ENCODE measurements at places on chromosomes 3 and 15. TPM values are rescaled to one million over a fixed set of nuclear protein-coding genes. Genes with fewer than 3 reads are reported as not detected.

- no peak for DNase-seq
Observed at GRCh38 chr3:127622031-127622430, 7.0 kb upstream of the PODXL2 start.

DNA sequence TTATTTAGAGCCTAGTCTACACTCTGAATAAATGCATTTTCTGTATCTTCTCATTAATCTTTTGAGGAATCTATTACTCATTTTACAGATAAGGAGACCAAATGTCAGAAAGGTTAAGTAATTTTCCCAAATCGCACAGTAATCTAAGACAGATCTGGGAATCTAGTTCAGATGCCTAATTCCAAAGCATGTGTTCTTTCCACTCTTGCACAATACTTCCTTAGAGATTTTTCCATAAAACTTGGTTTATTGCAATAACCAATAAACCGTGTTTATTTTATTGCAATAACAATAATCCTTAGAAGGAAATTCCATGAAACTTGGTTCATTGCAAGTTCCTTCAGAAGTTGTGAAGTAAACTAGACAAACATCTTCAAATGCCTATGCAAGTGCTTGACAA lies 17.4 kb upstream of the COL8A1 start:
- DNase-seq, result no peak

- DNase-seq, result no peak
Observed at GRCh38 chr15:98195796-98196195, 235.3 kb downstream of the ARRDC4 start.

DNA sequence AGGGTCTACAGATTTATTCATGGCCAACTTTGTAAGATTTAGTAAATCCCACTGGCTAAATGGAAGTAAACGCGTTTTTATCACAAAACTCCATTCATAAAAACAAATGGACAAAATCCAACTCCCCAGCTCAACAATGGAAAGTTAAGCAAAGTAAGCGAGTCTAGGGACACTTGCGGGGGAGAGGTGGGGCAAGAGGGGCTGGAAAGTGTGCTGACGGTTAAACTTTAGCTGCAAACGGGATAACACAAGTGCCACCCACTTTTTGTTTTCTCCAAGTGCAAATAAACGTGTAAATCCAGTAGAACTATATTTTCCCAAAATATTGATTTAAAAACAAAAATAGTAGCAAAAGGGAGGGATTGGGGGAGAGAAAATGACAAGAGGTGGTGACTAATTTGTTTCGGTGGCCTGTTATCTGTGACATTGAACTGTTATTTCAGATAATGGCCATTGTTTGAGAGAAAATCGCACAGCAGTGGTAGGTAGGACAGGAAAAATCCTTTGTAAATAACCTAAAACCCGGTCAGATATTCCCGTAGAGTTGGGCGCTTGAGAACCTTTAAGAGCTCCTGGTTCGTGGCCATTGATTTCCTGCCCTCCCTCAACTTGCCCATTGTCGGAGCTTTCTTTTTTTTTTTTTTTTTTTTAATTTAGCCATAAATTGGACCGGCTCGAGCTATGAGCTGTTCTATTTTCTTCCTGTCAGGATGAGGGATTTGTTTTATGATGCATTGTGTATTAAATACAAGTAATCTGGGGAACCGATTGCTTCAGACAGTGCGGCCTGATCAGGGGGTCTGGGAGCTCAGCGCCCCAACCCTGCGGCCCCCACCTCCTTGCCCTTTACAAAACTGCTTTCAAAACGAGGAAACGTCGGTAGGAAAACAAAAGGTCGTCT lies 514.8 kb downstream of the MECOM start:
- DNase-seq, result no peak

- peak; percentile 13 for DNase-seq
Observed at GRCh38 chr3:72144773-72145505, 360.0 kb upstream of the PROK2 start.

- no peak for DNase-seq
Observed at GRCh38 chr3:65048151-65048550, 360.4 kb upstream of the ADAMTS9 start.

DNA sequence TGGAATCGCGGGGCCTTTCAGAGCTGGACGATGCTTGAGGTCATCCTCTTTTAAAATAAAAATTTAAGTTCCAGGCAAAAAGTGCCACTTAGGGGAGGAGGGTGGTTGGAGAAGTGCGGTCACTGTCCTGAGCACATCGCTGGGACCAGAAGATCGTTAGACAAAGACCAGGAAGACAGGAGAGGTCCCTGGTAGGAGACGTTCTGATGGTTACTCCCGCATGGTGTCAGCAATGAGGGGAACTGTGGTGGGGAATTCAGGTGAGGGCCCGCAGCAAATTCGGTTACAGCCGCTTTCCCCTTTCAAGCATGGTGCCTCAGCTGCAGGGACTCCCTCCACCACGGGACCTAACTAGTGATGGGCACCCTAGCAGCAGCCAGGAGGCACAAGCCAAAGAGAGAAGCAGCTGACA lies 1.0 kb upstream of the ISY1 start:
- DNase-seq, result peak; percentile 43

DNA sequence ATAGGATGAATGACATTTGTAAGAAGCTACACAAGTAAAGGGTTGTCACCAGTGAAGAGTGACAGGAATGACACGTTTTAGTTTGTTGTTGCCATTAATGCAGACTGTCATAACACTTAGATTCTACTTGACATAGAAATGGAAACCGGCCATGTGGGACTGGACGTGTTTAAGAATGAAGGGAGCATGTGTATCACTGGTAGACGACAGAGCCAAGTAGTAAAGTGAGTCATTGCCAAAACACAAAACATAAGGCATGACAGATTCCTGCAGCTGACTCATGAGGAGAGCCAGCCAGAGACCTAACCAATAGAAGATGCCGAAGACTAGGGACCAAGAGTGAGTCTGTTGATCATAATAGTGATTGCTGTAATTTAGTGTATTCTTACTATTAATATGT lies 106.2 kb upstream of the PLAAT1 start:
- DNase-seq, result no peak

DNA sequence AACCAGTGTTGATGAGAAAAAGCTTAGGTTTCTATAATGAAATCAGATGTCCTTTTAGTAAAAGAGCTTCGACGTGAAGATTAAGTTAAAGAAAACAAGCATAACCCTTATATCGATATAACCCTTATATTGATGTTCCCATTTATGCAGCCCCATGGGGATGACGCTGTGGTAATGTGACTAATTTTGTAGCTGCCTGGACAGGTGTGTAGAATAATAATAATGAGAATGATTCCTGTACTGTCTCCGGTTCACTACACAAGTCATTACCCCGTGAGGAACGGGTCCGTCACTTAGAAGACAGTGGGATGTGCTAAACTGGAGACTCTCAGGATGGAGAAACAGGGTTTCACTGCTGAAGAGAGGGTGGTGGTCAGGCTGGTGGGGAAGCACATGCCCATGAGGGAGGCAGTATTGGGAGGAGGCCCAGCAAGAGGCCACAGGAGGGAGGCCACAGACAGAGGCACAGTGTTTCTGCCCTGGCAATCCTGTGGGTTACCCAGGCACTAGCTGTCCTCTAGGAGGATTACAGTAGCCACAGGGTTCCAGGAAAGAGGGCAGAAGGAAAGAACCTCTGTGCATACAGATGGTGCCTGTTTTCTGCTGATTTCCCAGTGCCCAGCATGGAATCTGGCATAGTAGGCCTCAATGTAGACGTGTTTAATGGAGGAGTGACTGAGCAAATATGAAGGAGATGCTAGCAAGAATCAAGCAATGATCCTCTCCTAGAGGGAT lies 191.1 kb upstream of the TSC22D2 start:
- no peak for DNase-seq

- peak; percentile 86 for DNase-seq
Observed at GRCh38 chr15:41894791-41895463, 1.1 kb upstream of the SPTBN5 start.

DNA sequence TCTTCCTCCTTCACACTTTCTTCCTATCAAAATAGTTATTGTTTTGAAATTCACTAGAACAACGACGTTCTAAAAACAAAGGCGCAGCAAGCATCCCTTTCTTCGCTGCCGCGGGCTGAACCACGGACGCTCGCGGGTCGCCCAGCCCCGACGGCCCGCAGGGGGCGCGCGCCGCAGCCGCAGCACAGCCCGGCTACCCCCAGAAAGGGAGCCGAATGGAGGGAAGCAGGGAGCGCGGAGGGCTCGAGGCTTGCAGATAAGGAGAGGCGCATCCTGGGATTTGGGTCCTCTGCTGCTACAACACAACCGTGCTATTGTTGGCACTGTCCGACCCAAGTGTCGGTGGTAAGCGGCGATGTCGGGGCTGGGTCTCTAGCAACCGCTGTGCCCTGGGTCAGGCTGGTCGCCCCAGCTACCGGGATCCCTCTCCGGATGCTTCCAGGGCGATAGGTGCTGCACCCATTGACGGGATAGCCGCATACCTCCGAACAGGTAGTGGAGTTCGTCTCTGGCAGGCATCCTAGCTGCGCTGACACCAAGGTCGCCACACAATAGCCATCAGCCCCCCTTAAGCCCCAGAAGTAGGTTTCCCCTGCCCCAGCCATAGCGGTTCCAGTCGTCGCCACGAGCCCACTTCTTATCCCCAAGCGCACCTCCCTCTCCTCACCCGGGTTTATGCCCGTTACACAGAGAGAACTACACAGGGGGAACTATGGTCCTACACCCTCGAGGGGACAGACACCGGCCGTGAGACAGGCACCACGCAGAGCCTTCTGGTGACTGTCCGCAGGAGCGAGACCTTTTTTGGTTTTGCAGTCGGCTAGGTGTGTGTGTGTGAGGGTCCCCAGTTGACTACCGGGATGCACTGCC lies 6.0 kb downstream of the ONECUT1 start:
- DNase-seq, result no peak

- no peak for DNase-seq
Observed at GRCh38 chr3:55094676-55095075, 166.8 kb upstream of the LRTM1 start.

DNA sequence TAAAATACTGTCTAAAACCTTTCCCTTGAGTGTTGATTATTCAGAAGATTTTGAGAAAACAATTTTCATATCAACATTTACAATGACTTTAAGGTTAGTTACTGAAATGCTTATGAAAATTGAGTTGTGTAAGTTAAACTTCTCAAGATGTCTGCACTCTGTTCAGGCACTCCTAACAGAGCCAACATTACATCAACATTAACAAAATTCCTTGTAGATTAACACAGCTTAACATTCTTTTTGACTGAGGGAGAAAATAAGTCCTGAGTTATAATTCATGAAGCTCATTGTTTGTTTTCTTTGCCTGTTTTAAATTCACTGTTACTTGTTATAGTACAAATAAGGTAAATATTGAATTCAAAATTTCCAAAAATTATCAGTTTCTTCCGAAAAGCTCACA lies 9.0 kb downstream of the ACKR4 start:
- DNase-seq, result no peak

DNA sequence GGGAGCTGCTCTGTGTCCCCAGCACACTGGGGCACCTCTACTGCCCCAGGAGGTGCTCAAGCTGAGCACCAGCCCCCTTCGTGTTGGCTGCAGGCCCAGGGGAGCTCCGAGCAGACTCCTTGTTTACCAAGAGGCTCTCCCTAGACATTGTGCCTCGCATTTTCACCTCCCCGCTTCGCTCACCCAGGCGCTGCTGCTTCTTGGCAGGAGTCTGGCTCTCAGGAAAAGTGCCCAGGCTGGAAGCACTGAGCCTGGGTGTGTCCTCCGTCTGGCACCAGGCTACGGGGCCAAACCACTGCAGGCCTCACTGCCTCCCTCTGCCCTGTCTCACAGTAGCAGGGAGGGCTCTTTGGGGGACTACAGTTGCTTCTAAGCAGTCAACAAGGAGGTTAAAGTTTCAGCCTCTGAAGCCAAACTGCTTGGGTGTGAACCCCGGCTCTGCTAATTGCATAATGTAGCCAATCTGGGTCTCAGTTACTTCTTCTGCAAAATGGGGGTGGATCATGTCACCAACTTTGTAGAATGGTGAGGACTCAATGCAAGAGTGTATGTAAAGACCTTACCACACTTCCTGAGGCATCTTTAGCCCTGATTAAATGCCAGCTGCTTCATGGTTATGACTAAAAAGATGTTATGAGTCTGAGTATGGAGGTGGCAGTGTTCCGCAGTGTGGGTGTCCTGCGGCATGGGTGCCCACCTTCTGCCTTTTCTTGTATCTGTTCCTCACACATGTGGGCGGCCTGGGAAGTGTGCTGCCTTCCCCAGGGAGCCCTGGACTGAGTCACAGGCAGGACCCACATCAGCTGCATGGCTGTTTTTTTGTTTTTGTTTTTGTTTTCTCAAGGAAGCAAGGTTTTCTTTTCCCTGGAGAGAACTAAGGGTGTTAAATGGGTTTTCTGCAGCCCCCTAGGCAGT lies 88.9 kb downstream of the CLSTN2 start:
- DNase-seq, result no peak

Gene FRMD4B
- 8.2 TPM for total RNA-seq

Gene ELL3
- total RNA-seq, result 2.9 TPM

Gene ATG7
- 34.2 TPM for total RNA-seq

Gene SH3GL3
- not detected for total RNA-seq

Gene RGMA
- 0.15 TPM for total RNA-seq

Gene HTD2
- total RNA-seq, result 6.2 TPM

Gene SHC4
- total RNA-seq, result 0.46 TPM

Gene TMEM108
- not detected for total RNA-seq

Gene GATA2
- not detected for total RNA-seq

Gene FEZF2
- not detected for total RNA-seq

Gene ITIH1
- total RNA-seq, result not detected

Gene CADM2
- not detected for total RNA-seq

Gene LMAN1L
- total RNA-seq, result 0.92 TPM

Gene GPX1
- total RNA-seq, result 89.7 TPM

Measured in activated CD4-positive, alpha-beta T cell treated with anti-CD3 and anti-CD28 coated beads, Interleukin-2, amount 10 ng/mL, durations not matched to agents 7 days and 5 days (primary cell).